ENCODE measurements at places on chromosomes 13 and 19. TPM values are rescaled to one million over a fixed set of nuclear protein-coding genes. Genes with fewer than 3 reads are reported as not detected.

DIAPH3 gene
- total RNA-seq, result 14.1 TPM

KLK7 gene
- total RNA-seq, result 3.5 TPM

NFIC gene
- total RNA-seq, result 17.6 TPM

ZSCAN4 gene
- total RNA-seq, result not detected

KLK11 gene
- total RNA-seq, result 1.0 TPM

ZNF224 gene
- total RNA-seq, result 11.9 TPM

KIR2DL4 gene
- not detected for total RNA-seq

CABP5 gene
- not detected for total RNA-seq

F10 gene
- total RNA-seq, result 0.57 TPM

ZNF850 gene
- total RNA-seq, result 0.72 TPM

ZNF98 gene
- total RNA-seq, result not detected

CAPN12 gene
- total RNA-seq, result 9.0 TPM

PSG2 gene
- total RNA-seq, result not detected

KLK3 gene
- total RNA-seq, result not detected

POU4F1 gene
- total RNA-seq, result not detected

MEX3D gene
- 33.5 TPM for total RNA-seq

OR7D2 gene
- not detected for total RNA-seq

PBX4 gene
- 0.86 TPM for total RNA-seq

GMIP gene
- 11.6 TPM for total RNA-seq

IL12RB1 gene
- not detected for total RNA-seq

PLK5 gene
- not detected for total RNA-seq

ZNF208 gene
- total RNA-seq, result 1.1 TPM

LYPD4 gene
- not detected for total RNA-seq

PEG3 gene
- 0.65 TPM for total RNA-seq

POMP gene
- 104 TPM for total RNA-seq

CEACAM8 gene
- total RNA-seq, result not detected

OR4F17 gene
- not detected for total RNA-seq

PSG3 gene
- total RNA-seq, result not detected

DCT gene
- total RNA-seq, result not detected

BRCA2 gene
- 7.2 TPM for total RNA-seq

NAPSA gene
- total RNA-seq, result 0.15 TPM

COL5A3 gene
- 0.62 TPM for total RNA-seq

SELENOV gene
- not detected for total RNA-seq

ZNF540 gene
- total RNA-seq, result 0.08 TPM

FCER2 gene
- not detected for total RNA-seq

PSG7 gene
- not detected for total RNA-seq

LGALS4 gene
- not detected for total RNA-seq

ZNF699 gene
- 19.1 TPM for total RNA-seq

HIPK4 gene
- total RNA-seq, result not detected

TMEM161A gene
- 31.7 TPM for total RNA-seq

GSK3A gene
- total RNA-seq, result 22.7 TPM

USHBP1 gene
- total RNA-seq, result not detected

TMPRSS9 gene
- total RNA-seq, result not detected

NLRP5 gene
- not detected for total RNA-seq

PGLYRP1 gene
- total RNA-seq, result not detected

KLK15 gene
- not detected for total RNA-seq

ZNF69 gene
- 0.16 TPM for total RNA-seq

BICRA gene
- 6.0 TPM for total RNA-seq

RNASEH2A gene
- 51.0 TPM for total RNA-seq

TMEM145 gene
- not detected for total RNA-seq

C13orf42 gene
- not detected for total RNA-seq

MTMR6 gene
- total RNA-seq, result 20.3 TPM
